ENCODE measurements at places on chromosomes 3 and 15.

DNA sequence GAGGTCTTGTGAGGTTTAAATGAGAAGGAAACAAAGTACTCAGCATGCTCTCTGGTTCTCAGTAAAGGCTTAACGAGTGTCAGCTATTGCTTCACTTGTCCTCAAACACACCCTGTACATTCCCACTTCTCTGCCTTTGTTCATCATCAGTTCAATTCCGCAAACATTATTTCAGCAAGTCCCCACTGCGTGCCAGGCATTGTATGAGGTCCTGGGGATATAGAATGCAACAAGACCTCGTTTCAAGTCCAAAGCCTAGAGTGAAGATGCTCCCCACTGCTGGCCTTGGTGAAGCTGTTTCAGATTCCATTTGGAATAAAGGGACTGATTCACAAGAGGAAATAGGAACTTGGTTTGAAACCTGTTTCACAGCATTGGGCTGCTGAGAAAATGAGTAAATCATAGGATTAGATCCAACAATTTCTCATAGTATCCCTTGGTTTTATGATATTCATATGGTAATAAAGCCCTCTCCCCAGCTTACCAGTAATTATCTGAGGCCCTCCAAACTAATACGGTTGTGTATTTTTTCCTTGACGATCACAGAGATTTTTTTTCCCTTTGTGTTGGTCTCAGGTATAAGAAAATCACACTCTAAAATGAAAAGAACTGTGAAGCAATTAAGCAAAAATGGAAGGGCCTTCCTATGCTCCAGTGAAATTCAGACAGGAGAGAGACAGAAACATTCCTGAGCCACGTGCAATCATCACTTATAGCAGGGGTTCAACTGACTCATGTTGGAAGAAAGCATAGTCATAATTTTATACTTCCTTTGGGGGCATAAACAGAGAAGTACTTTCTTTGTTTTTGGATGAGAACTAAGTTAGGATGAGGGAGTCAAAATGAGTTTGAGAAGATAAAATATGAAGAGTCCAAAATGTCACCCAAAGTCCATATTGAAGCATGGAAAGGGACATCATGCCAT lies 258.6 kb downstream of the RORA start:
- no peak for DNase-seq

DNA sequence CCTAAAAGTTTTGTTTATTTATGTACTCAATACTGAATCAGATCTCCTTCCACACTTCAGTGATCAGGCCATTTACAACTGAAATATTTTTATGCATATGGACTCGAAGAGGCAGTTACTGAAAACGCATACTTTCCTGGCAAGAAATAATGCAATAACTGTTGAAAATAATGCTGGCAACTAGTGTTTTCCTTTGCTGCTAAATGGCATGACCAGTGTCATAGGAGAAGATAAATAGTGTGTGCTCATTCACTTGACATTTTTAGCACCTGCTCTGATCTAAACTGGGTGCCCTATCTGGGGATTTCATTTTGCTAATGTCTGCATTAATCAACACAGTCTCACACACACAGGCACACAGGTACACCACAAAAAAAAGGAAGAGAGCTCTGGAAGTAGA lies 695.2 kb downstream of the TUSC7 start:
- DNase-seq = no peak

GRCh38 chr3:194962056-194962455 lies 276.4 kb downstream of the FAM43A start:
- no peak for DNase-seq

- no peak for DNase-seq
These were observed 88.7 kb upstream of the C15orf39 start for GRCh38 chr15:75112848-75113492.

DNA sequence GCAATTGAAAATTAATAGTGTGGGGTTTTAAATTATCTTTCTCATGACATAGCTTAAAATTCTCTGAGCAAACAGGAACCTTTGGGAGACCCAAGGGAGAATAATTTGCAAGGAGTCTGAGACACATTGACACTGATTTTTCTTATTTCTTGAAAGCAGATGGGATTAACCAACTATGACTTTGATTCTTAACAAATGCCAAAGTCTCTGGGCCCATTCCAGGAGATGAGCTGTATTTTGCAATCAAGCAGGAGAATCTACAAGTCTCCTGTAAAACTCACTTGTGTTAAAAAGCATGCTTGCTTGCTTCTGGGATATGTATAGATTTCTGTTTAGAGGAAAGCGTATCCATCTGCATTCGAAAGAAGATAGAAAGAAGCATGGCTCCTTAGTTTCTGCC lies 71.3 kb upstream of the STT3B start:
- DNase-seq = no peak

- no peak for DNase-seq
These were observed 36.6 kb downstream of the UACA start for GRCh38 chr15:70726753-70727152.

GRCh38 chr3:45319996-45320305 lies 68.4 kb upstream of the LARS2 start:
- DNase-seq = no peak

GRCh38 chr15:82763361-82764116 lies 42.3 kb downstream of the FSD2 start:
- no peak for DNase-seq

DNA sequence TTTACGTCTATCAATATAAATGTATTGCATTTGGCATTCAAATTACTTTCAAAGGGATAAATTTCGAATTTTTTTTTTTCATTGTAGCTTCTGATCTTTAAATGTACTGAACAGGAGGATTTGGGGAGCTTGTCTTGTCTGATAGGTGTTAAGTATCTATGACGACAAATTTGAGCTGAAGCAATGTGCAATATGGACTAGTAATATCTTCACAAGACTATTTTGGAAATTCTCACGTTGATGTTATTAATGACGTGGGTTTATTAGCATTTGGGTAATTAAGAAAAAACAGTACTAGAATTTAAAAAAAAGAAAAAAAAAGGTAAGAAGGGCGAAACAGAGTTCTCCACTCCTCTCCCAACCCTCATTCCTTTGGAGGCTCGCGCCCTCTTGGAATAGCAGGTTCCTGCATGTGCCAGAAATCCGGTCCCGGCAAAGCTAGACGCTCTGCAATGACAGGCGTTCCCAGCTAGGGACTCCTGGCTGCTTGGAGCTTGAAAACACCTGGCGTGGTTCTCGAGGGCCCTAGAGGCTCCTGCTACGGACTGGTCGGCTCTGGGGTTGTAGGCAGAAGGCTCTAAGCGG lies 648 bp upstream of the P2RY1 start:
- DNase-seq = no peak

- no peak for DNase-seq
These were observed 672.1 kb downstream of the OTOL1 start for GRCh38 chr3:162168715-162169114.

GRCh38 chr3:133527081-133527715 lies 46.3 kb upstream of the CDV3 start:
- DNase-seq = no peak

DNA sequence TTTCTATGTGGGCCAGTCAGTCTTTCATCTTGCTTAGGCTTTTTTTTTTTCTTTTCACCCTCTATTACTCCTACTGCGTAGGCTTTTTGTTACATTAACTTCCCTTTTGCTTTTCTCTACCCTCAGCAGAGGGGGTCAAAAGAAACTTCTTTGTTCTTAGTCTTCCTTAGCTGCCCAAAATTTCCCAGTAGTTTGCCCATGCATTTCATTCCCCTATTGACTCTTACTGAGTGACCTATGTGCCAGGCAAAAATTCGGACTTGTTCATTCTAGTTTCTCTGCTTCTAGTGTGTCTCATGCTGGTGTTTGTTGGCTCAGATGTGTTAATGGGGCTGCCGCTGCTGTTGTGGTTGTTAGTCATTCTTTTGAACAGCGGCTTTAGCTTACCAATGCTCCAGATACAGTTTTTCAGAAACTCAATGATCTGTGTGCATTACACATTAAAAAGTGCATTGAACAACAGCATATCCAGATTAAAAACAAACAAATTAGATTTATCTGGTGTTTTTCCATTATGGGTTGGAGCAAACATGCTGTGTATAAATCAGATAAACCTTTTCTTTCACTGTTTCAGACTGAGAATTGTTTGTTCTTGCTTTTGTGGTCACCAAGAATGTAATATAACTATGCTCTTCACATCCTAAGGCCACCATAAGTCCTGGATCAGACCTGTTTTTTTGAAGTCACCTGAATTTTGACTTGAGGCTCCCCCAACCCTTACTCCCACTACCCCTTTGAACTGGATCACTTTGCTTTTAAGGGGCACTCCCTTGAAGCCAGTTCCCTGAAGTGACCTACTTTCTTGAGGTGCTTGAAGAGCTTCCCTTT lies 43.1 kb downstream of the PDE8A start:
- DNase-seq = no peak

DNA sequence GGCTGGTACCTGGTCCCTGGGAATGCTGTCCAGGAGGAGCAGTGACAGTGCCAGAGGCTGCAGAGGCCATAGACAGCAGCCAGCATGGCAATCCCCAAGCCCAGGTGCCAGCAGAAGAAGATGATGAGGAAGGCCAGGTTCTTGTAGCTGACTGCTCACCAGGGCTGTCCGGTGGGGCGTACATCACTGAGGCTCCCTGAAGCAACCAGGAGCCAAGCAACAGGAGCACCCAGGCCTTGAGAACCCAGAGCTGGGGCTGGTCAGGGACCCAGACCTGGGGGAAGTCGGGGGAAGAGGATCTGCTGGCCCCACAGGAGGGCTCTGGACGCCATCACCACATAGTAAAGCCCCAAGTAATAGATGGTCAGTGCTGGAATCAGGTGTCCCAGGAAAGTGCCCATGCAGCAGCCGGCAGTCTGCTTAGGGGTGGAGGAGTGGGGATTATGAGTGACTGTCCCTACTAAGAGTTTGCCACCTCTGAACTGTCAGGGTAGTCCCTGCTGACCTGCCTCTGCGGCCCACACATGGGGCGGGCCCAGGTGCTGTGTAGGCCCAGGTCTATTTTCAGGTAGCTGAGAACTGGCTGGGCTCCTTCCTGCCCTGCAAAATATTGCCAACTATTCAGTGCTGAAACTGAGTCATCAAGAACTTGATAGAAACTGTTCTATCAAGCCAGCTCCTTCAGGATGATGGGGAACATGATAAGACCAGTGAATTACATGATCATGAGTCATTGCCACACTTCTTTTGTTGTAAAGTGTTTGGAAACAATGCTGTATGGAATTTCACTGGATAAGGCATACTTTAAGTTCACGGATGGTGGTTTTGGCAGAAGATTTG lies 68.7 kb downstream of the CHRD start:
- DNase-seq = no peak

DNA sequence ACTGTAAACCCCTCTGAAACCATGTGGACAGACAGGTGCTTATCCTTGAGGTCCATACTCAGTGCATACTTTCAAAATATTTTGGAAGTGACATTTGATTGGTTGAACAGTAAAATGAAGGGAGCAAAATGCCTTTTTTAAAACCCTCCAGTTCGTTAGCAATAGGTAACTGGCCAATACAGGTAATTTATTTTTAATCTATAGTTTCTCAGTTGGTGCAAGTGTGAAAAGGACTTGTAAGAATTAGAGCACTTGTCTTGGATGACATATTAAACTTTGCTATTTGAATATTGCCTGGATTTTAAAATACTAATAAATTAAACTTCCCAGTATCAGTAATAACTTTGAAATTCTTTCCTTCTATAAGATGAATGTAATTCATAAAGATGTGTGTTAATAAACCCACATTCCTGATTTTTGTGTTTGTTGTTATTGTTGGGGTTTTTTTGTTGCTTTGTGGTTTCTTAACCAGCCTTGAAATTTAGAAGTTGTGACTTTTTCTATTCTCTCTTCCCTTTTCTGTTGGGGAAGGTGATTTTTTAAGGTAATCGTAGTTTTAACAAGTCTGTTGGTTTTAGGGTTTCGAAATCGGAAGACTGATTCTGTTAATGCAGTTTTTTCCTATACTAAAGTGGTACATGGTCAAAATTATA lies 90.0 kb downstream of the STT3B start:
- DNase-seq = no peak

- DNase-seq = no peak
These were observed 14.7 kb upstream of the CA12 start for GRCh38 chr15:63396152-63396928.

DNA sequence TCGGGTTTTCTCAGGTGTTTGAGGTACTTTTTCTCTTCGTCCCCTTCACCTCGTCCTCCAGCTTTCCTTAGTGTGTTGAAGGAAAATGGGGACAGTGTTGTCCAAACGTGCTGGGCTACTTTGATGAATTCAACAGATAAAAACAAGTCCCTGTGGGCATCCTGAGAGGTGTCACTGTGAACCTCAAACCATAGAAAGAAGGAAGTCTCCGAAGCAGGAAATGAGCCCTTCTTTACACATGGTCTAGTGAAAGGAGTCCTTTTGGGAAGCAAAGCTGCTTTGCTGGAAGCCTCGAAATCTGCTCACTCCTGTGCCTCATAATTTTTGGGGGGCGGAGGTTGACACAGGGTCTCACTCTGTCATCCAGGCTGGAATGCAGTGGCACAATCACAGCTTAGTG lies 10.6 kb downstream of the IL17RB start:
- DNase-seq = no peak

DNA sequence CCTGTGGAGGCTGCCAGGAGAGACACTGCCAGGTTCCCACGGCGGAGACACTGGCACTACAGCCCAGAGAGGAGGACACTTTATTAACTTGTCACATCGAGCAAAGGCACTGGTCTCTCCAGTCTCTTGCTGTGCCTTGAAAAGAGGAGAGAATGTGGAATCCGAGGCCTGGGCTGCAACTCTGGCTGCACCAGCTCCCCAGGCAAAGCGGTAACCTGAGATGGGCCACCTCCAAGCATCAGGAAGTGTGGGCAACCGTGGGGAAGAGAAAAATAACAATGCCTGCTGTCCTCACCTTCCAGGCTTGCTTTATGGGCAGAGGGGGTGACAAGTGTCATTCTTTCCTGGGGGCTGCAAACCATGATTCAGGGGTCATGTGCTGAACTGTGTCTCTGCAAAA lies 91.6 kb upstream of the RGMA start:
- DNase-seq = no peak

DNA sequence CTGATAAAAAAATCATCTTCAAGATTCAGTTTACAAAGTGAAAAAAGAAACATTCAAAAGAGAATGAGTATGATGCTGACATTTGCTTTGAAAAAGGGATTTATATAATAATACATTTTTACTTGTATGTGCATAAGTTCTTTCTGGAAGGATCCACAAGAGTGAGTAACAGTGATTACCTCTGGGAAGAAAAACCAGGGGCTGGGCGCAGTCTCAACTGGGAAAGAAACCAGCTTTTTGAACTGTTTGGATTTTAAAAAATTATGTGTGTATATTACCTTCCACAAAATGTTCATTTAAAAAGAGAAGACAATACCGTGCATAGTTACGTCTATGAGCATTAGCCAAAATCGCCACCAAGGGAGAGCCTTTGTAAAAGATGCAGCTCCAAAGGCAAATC lies 1.3 kb downstream of the CLEC3B start:
- DNase-seq = no peak

GRCh38 chr3:94307588-94307987 lies 244.7 kb downstream of the NSUN3 start:
- DNase-seq = no peak
